IPS-NIHi11 (cell line): ENCODE measurements at places on chromosomes 16 and 17.

GRCh38 chr16:69727916-69728270 lies 1.5 kb upstream of the NQO1 start:
- no peak for DNase-seq

GRCh38 chr16:733382-734207 lies 6.7 kb downstream of the HAGHL start:
- DNase-seq = peak; percentile 85

DNA sequence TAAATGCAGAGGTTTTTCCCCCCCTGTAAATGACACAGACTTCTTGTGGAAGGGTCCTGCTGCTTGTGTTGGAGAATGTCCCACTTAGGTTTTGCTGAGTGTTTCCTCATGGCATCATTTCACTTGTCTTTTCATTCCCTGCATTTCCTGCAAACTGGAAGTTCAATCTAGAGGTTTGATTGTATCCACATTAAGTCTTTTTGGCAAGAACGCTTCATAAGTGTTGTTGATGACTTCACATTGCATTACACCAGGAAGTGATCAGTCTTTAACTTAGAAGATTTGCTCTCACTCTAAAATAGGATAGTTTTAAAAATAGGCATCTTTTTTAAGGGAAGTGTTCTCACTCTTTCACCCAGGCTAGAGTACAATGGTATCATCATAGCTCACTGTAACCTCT lies 67.2 kb downstream of the RPTOR start:
- no peak for DNase-seq

- DNase-seq = no peak
These were observed 13.7 kb downstream of the CLCN7 start for GRCh38 chr16:1461146-1461545.

DNA sequence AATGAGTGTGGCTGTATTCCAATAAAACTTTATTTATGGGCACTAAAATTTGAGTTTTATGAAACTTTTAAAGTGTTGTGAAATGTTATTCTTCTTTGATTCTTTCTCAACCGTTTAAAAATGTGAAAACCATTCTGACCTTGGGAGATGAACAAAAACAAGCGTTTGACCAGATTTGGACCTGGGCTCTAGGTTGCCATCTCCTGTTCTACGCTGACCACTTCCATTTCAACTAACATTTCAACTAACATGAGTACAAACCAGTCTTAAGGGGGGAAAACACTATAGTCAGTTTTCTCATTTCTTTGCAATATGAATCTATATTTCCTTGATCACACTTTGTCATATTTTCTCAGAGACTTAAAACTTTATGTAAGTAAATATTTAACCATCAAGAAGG lies 118.4 kb upstream of the IRX5 start:
- no peak for DNase-seq

GRCh38 chr16:56789360-56789759 lies 59.4 kb downstream of the NUP93 start:
- no peak for DNase-seq

GRCh38 chr17:71327376-71328059 lies 793.3 kb upstream of the SOX9 start:
- no peak for DNase-seq

DNA sequence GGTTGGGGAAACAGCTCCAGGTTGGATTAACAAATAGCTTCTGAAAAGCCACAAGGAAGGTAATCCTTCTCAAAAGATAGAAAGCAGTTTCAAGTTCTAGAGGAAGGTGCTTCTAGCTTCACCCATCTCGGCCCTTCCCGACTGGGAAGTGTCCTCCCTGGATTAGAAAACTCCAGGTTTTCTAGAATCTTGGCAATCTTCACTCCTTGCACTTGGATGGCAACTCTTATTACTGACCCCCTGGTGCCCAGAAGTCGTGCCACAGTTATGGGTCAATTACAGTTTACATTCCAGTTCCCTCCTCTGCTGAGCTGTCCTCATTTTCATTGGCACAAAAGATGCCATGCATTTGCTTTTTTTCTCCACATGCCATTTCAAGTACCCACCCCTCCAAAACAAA lies 65.6 kb downstream of the SMG6 start:
- DNase-seq = no peak

- DNase-seq = no peak
These were observed 3.6 kb upstream of the CCL1 start for GRCh38 chr17:34366529-34367107.

- no peak for DNase-seq
These were observed 6.4 kb downstream of the TP53I13 start for GRCh38 chr17:29574732-29575510.

DNA sequence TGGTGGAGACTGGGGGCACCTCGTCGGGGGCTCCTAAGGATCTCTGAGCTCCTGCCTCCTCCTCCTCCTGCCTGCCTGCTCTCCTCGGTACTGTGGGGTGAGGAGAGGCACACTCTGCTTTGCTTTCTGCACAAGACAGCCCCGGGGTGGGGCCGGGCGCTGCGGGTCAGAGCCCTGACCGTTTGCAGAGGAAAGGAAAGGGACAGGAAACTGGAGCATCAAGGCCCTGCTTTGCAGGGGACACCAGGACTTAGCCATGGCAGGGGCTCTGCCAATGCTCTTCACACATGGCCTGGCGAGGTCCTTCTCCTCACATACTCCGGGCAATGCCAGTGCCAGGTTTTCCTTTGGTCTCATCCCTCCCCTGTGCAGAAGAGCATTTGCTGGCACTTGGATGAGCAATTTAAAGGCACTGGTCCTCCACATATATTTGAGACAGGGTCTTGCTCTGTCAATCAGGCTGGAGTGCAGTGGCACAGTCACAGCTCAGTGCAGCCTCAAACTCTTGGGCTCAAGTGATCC lies 23.8 kb upstream of the DOC2B start:
- no peak for DNase-seq

GRCh38 chr16:88813269-88814143 lies 1.8 kb upstream of the APRT start:
- DNase-seq = no peak

DNA sequence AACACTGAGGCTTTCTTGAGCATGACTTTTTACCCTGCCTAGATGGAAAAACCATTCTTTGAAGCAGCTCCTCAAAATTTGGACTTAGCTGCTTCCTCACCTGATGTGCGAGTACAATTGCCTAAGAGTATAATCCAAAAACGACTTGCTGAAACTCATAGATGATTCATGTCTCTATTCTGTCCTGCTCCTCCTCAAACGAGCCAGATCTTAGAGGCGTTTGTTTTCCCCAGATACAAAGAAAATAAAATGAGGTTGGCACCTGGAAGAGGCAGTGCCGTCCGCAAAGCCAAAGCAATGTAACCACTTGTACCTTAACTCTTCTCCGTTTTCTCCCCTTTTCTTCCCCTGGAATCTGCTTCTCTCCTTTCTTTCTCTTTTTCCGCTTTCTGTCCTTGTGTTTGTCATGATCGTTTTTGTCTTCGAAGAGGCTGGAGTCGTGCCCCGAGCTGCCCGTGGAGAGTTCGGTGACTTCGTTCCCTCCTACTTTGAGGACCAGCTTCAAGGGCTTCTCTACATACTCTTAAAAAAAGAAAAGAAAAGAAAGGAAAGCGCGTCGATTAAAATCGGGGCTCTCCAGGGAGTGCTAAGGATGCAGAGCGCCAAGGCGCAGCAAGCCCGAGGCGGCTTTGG lies 895 bp downstream of the BRD7 start:
- DNase-seq = no peak

DNA sequence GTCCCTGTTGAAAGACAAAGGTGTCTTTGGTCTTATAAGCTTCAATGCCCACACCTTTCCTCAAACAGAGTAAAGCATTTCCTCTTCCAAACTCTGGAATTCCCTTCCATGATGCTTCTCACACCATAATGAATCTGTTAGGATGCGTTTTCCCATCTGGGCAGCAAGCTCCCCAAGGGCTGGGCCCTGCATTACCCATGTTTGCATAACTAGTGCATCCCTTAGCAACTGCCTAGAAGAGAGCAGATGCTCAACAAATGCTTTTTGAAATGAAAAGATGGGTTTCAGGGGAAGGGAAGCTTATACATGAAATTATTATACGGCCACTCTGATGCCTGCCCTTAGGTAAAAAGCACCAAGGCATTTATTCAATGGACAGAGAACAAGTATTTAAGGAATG lies 124.5 kb upstream of the CCL2 start:
- DNase-seq = no peak

GRCh38 chr17:47057830-47058229 lies 78.8 kb upstream of the RPRML start:
- DNase-seq = no peak

DNA sequence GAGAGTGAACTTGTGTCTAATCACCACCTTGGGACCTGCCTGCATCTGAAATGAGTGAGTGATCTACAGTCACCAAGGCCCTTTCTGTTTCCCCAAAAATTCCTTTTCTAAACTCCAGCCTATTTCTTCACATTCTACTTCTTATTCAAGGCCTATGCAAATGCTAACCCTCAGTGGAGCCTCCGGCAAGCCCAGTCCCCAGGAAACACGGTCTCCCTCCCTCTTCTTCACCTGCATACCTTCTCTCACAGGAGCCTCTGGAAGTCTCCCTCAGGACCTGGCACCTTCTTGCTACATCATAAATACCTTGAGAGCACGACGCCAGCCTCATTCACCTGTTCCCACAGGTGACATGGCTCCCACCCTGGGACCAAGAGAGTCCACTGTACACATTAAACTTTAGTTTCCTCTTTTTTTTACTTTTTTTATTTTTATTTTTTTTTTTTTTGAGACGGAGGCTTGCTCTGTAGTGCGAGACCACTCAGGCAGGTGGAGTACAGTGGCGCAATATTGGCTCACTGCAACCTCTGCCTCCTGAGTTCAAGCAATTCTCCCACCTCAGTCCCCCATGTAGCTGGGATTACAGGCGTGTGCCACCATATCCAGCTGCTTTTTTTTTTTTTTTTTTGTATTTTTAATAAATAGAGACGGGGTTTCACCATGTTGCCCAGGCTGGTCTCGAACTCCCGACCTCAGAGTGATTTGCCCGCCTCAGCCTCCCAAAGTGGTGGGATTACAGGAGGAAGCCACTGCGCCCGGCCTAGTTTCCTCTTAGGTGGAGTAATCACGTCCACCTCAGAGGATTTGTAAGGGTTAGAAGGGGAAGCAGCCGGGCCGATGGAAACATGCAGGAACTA lies 97.3 kb downstream of the ANKRD11 start:
- DNase-seq = no peak

- no peak for DNase-seq
These were observed 33.1 kb downstream of the NECAB2 start for GRCh38 chr16:84000989-84001642.

DNA sequence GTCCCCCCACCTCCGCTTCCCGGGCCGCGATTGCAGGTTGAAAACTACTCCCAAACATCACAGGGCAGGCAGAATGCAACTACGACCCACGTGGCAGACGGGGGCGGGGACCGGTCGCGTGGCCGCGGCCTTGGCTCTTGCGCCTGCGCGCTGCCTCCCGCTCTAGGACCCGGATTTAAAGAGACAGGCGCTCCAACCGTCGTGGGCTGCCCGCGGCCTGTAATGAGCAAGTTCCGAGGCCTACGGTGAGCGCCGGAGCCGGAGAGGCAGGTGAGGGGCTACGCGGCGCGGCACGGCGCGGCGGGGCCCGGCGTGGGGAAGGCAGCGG lies at the start of gene LIG3:
Gene LIG3 (plus strand): TSS at position 160 of the 328 bp plus-strand sequence. CDS start 2,494 bp downstream, outside the sequence.
- peak; percentile 96 for DNase-seq

DNA sequence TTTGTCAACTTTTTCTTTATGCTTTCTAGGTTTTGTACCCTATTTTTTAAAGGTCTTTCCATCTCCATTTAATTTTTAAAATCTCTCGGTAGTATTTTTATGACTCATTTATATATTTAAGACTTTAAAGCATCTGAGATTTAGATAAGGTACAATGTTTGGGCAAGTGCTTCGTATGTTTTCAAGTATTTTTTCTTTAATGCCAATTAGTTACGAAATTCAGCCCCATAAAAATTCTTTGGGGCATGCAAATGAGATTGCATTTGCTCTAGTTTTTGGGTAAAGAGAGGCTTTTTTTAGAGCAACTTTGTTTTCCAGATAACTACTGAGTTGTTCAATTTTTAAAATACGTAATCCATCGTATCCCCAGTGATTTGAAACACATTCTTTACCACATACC lies 65.3 kb upstream of the CRHR1 start:
- DNase-seq = no peak

GRCh38 chr17:7715936-7716886 lies 1.3 kb upstream of the DNAH2 start:
- no peak for DNase-seq

- no peak for DNase-seq
These were observed 24.9 kb upstream of the DBNDD1 start for GRCh38 chr16:90044111-90044551.

- no peak for DNase-seq
These were observed 6.7 kb upstream of the BCAR1 start for GRCh38 chr16:75257886-75258806.

DNA sequence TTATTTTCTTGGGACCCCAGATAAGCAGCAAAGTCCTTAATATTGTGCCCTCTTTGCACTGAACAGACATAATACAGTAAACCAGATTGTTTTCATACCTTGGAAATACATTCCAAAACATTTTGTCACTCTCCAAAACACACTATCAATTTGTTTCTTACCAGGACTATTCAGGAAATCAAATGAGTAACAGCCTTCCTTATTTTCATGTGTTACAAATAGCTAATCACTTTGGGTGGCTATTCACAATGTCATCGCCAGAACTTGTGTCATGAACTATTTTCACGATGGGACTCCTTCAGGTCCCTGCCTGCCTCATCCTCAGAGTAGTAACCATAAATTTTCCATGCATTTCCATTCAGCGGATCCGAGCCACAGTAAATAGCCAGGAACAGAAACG lies 104.5 kb downstream of the MAP2K6 start:
- DNase-seq = no peak

- peak; percentile 48 for DNase-seq
These were observed 880 bp downstream of the SARM1 start for GRCh38 chr17:28372203-28372944.

- peak; percentile 98 for DNase-seq
These were observed at the start of the genes HEXD and OGFOD3 for GRCh38 chr17:82418001-82418986. Gene HEXD, plus strand, starts transcription at chr17:82418347. Its CDS starts 1,453 bp downstream, at chr17:82419800. Gene OGFOD3, minus strand, starts transcription at chr17:82418586. Its CDS starts 101 bp downstream, at chr17:82418485.

DNA sequence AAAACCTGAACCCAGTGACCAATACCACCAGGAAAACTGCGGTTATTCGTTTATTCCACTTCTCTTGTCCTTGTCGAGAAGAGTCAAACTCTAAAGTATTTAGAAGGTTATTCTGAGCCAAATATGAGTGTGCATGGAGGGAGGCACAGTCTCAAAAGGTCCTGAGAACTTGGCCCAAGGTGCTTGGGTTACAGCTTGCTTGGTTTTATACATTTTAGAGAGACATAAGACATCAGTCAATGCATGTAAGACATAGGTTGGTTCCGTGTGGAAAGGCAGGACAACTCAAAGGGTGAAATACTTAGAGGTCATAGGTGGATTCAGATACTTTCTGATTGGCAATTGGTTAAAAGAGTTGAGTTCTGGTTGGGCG lies 681 bp upstream of the TRAP1 start:
- DNase-seq = no peak

GRCh38 chr17:47188271-47188875 lies 722 bp downstream of the CDC27 start:
- peak; percentile 9 for DNase-seq
